ENCODE measurements at places on chromosomes 6 and 20. TPM values are rescaled to one million over a fixed set of nuclear protein-coding genes. Genes with fewer than 3 reads are reported as not detected.

PDE10A gene
- 8.8 TPM for polyA plus RNA-seq

NKX2-2 gene
- 0.13 TPM for polyA plus RNA-seq

OR5V1 gene
- polyA plus RNA-seq: not detected

EYS gene
- polyA plus RNA-seq: 0.65 TPM

FERMT1 gene
- polyA plus RNA-seq: 0.61 TPM

MOG gene
- polyA plus RNA-seq: not detected

SCAF8 gene
- polyA plus RNA-seq: 39.0 TPM

SLC23A2 gene
- 10.5 TPM for polyA plus RNA-seq

ADGRG6 gene
- polyA plus RNA-seq: 14.4 TPM

SYCP2L gene
- 1.7 TPM for polyA plus RNA-seq

DEFB124 gene
- polyA plus RNA-seq: 1.3 TPM

DXO gene
- 20.0 TPM for polyA plus RNA-seq

DAAM2 gene
- polyA plus RNA-seq: 51.4 TPM

PRL gene
- 2.6 TPM for polyA plus RNA-seq

ULBP2 gene
- 0.26 TPM for polyA plus RNA-seq

MICB gene
- polyA plus RNA-seq: not detected

RIPPLY2 gene
- 0.33 TPM for polyA plus RNA-seq

ABHD16B gene
- polyA plus RNA-seq: not detected

WFDC10B gene
- polyA plus RNA-seq: not detected

RUNX2 gene
- polyA plus RNA-seq: not detected

EPHA7 gene
- not detected for polyA plus RNA-seq

ZC3H12D gene
- 0.10 TPM for polyA plus RNA-seq

ADGRF4 gene
- not detected for polyA plus RNA-seq
